SK-N-SH (cell line): ENCODE measurements at places on chromosomes 1 and 21.

GRCh38 chr1:63704443-63704842, 69.4 kb upstream of the ROR1 start:
- no peak for DNase-seq

DNA sequence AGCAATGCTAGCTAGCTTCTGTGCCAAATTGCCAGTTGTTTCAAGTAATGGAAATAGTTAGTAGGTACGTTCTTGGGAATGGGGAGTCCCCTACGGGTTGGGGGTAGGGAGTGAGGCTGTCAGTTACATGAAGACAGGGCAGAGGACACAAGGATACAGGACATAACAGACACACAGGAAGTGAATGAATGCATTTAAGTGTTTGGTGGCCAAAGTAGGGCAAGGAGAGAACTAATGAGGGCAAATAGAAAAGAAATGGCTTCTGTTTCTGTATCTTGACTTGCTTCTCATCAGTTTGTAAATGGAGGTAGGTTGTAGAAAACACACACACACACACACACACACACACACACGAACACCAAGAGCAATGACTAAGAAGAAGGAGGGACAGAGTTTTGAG, 142.2 kb downstream of the S1PR1 start:
- no peak for DNase-seq

- DNase-seq: no peak
Measured at GRCh38 chr21:44867999-44868700, 5.3 kb downstream of the PTTG1IP start.

GRCh38 chr1:179264507-179264906, 29.1 kb upstream of the SOAT1 start:
- DNase-seq: no peak

- DNase-seq: no peak
Measured at GRCh38 chr1:9384128-9384527, 91.4 kb downstream of the SPSB1 start.

DNA sequence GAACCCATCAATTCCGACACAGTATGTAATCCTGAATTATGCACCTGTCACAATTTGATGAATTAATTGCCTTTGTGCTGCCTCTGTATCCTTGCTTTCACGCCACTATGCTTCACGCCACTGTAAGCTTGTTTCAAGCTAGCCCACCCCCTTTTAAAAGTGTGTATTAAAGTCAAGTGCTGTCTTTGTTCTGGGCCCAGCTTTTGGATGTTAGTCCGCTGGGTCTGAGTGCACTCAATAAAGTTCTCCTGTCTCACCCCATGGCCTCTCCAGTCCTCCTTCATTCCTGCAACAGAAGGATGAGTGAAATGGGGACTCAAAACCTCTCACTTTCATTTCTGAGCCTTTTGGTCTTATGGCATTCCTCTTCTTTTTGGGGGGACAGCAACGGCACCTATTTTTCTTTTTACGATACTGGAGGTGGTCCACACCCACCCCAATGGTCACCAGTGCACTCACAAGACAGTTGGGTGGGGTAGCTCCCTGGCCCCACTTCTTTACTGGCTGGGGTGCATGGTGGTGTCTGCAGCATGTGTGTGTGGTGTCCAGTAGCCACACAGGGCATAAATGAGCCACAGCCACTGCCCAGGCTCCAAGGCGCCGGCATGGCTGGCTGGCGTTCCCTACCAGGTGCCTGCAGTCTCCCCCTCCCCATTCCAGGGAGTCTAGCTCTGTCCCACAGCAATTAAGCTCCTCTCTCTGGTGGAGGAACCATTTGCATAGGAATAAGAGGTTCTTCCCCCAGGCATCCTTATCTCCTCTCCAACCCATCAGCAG, 1.8 kb downstream of the THEM4 start:
- no peak for DNase-seq

DNA sequence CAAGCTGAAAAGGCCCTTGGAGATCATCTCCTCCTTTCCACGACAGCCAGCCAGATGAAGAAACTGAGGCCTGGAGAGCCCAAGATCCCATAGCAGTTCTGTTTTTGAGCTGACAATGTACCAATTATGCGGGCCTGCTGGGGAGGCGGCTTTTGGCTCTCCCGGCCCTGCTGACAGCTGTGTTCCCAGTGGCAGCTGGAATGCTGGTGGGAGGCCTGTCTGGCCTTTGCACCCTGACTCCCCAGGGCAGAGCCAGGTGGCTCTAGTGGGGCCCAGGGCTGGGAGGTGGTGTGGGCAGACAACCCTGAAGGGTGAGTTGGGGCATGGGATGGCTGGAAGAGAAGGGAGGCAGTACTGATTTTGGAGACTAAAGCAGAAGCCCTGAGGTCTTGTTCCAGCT, 30.7 kb upstream of the WASF2 start:
- DNase-seq: no peak

- DNase-seq: no peak
Measured at GRCh38 chr1:246069581-246069980, 437.5 kb downstream of the SMYD3 start.

DNA sequence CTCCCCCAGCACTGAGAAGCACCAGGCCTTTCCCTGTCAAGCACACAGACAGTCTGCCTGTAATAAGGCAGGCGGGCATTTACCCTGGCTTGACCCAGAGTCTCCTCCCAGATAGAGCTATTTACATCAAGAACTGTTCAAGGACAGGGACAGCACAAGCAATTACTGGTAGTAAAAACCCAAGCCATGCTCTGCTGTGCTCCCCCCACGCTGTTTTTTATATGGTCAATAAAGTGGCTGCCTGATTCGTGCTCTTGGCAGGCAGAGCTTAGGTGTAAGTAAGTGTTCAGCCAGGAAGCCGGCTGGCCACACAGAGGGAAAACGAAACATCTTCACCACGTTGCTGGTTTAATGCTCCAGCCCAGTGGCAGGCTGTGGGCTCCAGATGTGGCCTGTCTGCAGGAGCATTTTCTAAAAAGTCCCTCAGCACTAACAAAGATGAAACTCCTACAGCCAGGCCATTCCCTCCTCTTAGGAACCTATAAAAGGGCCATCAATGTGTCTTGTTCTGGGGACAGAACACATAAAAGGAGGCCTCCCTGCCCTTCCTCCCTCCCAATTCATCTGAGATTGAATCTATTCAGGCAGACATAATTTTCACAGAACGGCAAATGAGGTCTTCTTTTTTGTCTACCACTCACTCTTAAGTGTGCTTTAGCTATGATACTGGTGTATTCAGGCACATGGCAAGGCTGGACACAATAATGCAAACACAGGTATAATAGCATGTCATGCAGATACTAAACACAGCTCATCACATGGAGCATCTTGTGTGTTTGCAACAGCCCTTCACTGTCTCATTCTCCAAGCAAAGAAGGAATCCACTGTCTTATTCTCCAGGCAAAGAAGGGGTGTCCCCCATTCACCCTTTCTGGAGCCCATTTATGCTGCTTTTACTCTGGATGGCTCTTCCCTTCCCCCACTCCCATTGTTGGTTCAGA, 378.9 kb downstream of the HHAT start:
- no peak for DNase-seq

DNA sequence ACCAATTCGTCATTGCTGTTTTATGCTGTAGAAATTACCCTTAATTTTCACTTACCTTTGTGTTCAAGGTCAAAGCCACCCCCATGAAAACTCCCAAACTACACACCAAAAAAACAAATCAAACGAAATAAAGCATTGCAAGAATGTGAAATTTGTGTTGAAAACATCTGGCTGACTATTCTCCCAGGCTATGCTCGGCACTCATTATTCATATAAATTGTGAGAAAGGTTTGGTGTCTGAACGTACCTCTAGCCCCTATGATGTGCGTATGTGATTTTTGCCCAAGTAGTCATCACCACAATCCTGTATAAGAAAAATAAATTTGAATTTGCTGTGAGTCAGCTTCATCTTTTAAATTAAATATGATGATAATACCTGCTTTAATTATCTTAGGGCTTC, 34.9 kb downstream of the ADAMTS1 start:
- no peak for DNase-seq

DNA sequence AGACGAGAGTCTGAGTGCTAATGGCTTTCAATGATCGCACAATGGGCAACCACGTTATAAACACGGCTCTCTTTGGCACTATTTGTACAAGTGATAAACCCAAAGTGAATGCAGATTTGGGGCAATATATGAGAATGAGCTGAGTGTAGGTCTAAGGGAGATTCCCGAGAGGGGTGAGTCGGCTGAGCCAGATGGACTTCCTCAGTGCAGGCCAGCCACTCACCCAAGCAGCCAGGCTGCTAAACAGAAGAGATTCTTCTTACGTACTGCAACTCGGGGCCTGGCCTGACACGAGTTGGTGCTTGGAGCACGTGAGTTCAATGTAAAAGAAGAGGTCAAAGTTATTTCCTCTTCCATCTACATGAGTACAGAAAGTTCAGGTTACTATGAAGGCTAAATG, 6.2 kb upstream of the MIXL1 start:
- no peak for DNase-seq
